Hippocampal formation (tissue), 2 donors: ENCODE measurements at places on chromosomes 5 and 9.

DNA sequence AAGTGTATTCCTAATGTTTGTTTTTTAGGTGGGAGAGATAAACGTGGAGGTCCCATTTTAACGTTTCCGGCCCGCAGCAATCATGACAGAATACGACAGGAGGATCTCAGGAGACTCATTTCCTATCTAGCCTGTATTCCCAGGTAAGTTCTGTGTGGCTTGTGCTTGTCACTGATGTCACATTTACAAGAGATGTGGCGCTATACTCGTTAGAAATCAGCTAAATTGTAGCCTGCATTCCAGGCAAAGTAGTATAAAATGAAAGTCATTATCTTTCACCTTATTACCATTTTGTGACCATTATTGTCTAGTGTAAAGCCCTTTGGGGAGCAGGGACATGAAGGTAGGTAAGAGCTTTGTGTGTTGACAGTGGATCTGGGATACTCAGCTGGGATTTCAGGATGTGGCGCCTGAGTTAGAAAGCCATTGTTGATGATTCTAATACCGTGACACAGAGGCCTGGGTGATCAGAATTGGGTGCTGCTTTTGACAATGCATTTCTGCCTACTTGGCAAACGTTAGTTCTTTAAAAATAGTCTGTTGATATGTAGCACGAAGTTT is 137.2 kb downstream of the TRIO start:
- DNase-seq: no peak

DNA sequence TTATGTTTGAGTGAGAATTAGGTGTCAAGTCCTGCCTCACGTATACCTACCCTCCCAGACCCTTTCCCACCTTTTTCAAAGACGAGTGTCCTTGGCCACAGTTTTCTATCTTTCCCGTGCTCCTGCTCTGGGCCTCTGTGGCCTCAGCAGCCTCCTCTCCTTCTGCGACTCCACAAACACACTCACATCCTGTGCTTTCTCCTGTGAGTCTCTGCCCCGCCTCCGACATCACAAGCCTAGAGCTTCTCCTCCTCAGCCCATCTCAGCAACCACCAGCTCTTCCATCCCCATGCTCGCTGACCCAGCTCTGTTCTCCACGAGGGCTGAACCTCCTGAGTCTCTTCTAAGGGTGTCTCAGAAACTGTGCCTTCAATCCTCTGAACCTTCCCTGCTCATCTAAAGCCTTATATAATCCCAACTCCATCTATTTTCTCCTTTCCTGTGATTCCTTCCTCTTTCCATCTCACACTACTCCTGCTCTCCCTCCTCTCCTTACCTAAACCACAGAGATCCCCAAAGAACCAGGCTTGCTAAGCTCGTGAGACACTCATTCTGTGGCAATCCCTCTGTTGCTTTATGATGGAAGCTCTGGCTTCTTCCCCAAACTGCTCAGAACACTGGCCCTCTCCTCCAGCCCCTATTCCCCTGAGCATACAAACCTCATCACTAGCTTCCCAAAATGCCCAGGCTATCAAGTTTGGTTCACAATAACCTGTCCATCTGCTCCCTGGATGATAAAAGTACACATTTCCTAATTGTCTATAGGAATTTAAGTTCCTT is 55.2 kb downstream of the RASEF start:
- no peak for DNase-seq

DNA sequence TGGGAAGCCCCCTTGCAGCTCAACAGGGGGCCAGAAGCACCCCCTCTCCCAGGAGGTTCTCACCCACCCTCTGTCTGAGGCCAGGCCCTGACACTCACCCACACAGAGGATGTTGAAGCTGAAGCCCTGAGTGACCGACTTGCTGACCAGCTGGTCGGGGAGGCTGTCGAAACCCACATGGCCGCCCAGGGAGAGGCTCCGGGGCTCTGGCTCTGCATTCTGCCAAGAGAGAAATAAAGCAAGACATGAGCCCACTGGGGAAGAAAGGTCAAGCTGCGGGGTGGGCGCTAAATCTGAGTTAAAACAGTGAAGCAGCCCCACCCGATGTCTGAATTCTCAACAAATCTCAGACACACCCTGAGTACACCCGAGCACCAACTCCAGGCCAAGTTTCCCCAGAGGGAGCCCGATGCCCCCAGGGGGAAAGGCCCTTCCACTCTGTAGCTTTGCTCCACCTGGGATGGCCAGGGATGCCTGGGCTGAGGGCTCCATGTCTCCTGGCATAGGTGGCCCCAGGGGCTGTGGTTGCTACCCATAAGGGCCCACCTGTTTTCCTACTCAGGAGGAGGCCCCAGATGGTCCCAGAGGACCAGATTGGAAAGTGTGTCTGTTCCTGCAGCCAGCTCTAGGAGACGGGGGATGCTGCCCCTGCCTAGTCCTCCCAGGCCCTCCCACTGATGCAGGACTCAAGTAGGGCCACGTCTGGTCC is 11.6 kb downstream of the SEPTIN8 start:
- no peak for DNase-seq

GRCh38 chr9:34999576-34999975 is 10.0 kb downstream of the DNAJB5 start:
- DNase-seq: no peak

GRCh38 chr5:96322865-96323264 is 110.2 kb downstream of the PCSK1 start:
- DNase-seq: no peak

GRCh38 chr5:43040287-43041098 is at the start of gene ANXA2R:
Gene ANXA2R (minus strand): TSS chr5:43040319. CDS start chr5:43040046, 273 bp downstream.
- peak; percentile 59 for DNase-seq

GRCh38 chr5:114325541-114325940 is 36.3 kb upstream of the KCNN2 start:
- no peak for DNase-seq

- DNase-seq: no peak
Observed at GRCh38 chr9:4714266-4715016, 26.6 kb downstream of the AK3 start.

GRCh38 chr5:54103871-54104270 is 206.5 kb downstream of the ARL15 start:
- no peak for DNase-seq

GRCh38 chr5:61766141-61766540 is 434.1 kb downstream of the ZSWIM6 start:
- no peak for DNase-seq

- peak; percentile 44 for DNase-seq
Observed at GRCh38 chr5:110386782-110387181, 339.7 kb downstream of the TMEM232 start.

- DNase-seq: no peak
Observed at GRCh38 chr9:12723409-12724028, 30.3 kb downstream of the TYRP1 start.

DNA sequence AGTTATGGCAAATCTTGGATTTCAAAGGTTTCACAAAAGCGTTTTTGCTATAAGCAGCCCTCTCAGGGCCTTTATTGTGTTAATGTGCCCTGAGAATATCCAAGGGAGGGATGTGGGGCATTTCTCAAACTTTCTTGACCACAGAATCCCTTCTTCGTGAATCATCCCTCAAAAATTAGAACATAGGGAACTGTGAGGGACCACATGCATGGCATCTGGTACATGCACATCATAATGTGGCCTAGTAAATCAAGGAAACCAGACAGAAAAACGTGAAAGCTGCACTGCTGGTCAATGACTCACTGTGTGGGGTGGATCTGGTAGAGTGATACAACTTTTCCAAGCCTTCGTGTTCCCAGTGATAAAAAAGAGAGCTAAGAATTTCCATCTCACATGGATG is 22.4 kb downstream of the DDX31 start:
- DNase-seq: no peak

- no peak for DNase-seq
Observed at GRCh38 chr9:7823651-7824050, 24.1 kb upstream of the DMAC1 start.

- no peak for DNase-seq
Observed at GRCh38 chr5:102283102-102283797, 12.8 kb downstream of the SLCO4C1 start.

GRCh38 chr5:116740771-116741170 is 166.1 kb upstream of the SEMA6A start:
- no peak for DNase-seq

DNA sequence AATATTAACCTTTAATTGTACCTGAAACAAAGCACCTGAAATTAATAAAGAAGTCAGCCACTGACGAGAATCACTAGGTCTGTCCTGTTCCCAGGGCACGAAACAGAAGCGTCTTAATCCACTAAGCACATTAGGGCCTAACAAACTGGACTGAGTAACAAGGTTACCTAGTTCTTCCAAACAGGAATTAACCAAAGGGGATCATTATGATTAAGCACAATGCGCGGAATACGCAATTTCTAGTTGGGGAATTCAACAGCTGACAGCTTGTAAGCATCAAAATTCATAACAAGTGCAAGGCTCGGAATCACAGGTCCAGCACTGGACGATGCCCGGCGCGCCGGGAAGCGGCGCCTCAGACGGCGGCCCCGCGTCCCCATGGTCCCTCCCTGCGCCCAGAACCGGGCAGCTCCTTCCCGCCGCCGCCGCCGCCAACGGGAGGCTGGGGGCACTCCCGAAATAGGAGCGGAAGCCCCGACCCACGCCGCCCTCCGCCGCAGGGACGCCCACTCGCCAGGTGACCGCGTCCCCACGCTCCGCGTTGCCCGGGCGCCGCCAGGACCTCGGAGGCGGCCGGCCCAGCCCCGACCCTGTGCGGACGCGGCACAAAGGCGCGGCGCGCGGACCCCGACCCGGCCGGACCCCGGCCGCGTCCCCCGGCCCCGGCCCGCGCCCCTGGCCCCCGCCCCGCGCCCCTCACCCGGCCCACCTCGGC is 898 bp downstream of the CAMSAP1 start:
- no peak for DNase-seq

GRCh38 chr5:133259199-133259997 is 207.6 kb downstream of the HSPA4 start:
- DNase-seq: no peak

- no peak for DNase-seq
Observed at GRCh38 chr5:20445326-20445860, 457.4 kb upstream of the CDH18 start.
